ENCODE measurements at places on chromosomes 3 and 15.

GRCh38 chr15:61634837-61635236 lies 405.7 kb upstream of the RORA start:
- no peak for DNase-seq

GRCh38 chr3:101574388-101575112 lies 570 bp downstream of the PCNP start:
- peak; percentile 36 for DNase-seq

GRCh38 chr3:36635731-36636130 lies 128.6 kb downstream of the DCLK3 start:
- DNase-seq, result no peak

DNA sequence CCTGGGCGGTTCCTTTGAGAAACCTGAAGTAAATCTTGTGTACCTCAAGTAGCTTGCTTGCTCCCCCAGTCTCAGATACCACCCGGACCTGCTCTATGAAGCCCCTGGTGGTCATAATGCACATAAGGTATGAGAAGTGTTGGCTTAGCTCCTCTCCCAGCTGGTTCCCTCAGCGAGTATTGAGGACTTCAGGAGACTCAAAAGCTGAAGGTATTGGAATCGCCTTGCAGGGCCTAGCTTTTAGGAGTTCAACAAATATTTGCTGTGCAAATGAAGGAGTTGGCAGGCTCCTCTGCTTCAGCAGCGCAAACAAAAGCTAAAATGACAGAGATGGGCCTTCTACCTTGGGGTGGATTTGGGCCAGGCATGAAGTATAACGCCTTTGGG lies 1.7 kb downstream of the CMTM8 start:
- peak; percentile 38 for DNase-seq

DNA sequence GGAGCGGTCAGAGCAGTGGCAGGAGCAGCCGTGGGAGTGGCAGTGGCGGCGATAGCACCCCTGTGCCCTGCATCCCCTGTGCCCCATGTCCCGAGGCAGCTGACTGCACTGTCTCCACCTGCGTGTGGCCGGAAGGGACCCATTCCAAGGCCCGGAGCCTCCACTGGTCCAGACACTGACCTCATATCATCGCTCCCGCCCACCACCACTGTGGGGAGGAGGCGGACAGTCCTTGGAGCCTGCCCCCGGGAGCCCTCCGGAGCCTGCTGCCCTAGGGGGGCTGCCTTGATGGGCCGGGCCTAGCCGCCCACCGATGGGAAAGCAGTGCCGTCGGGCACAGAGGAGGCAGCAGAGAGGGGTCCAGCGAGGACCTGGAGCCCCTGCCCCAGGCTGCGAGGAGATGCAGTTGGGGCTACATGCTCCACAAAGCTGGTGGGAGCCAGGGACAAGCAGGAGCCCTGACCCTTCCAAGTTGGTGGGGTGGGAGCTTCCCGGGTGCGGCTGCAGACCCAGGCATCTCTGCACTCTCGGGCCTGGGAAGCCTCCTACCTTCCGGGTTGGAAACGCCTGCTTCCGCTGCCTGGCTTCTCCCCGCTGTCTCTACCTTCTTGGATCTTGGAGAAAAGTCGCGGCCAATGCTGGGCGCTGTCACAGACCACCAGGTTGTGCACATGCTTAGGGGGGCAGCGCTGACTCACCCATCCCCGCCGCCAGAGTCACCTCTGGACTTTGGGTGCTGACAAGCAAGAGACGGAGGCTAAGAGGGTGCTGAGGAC lies 283.2 kb upstream of the ROBO1 start:
- DNase-seq, result no peak

GRCh38 chr3:94066506-94067500 lies 3.9 kb downstream of the NSUN3 start:
- DNase-seq, result no peak

- DNase-seq, result no peak
These were observed 37.1 kb upstream of the TSC22D2 start for GRCh38 chr3:150370999-150371398.

DNA sequence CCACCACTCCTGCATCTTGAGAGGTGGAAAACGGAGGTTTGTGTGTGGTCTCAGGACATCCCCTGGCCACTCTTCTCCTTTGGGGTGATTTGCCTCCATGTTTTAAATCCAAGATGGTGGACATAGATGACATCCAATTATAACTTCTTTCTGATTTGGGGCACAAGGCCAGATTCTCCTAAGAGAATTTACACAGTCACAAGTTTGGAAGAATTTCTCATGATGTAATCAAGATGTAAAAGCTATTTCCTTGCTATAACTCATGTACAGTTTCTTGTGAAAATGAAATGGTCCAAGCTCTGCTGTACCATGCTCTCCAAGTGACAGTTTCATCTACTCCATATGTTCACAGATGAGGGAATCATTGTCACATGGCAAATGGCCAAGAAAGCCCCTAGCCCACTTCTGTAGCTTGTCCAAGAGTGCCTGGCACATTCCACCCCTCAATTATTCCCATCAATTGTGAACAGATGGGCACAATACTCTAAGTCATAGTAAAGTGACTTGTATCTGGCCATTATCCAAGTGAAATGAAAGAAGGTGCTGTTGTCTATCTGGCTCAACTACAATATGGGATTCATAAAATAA lies 134.6 kb upstream of the ROPN1 start:
- DNase-seq, result no peak

- no peak for DNase-seq
These were observed 77.4 kb downstream of the SEC22A start for GRCh38 chr3:123279121-123279520.

- DNase-seq, result no peak
These were observed 275.6 kb downstream of the ZNF621 start for GRCh38 chr3:40800343-40800742.

- DNase-seq, result no peak
These were observed 237.7 kb upstream of the WNT5A start for GRCh38 chr3:55724821-55725220.

GRCh38 chr3:195757438-195757770 lies 36.6 kb downstream of the MUC20 start:
- DNase-seq, result no peak

GRCh38 chr3:188361888-188362287 lies 207.9 kb downstream of the LPP start:
- no peak for DNase-seq

GRCh38 chr3:9949115-9949514 lies 3.1 kb downstream of the PRRT3 start:
- no peak for DNase-seq

DNA sequence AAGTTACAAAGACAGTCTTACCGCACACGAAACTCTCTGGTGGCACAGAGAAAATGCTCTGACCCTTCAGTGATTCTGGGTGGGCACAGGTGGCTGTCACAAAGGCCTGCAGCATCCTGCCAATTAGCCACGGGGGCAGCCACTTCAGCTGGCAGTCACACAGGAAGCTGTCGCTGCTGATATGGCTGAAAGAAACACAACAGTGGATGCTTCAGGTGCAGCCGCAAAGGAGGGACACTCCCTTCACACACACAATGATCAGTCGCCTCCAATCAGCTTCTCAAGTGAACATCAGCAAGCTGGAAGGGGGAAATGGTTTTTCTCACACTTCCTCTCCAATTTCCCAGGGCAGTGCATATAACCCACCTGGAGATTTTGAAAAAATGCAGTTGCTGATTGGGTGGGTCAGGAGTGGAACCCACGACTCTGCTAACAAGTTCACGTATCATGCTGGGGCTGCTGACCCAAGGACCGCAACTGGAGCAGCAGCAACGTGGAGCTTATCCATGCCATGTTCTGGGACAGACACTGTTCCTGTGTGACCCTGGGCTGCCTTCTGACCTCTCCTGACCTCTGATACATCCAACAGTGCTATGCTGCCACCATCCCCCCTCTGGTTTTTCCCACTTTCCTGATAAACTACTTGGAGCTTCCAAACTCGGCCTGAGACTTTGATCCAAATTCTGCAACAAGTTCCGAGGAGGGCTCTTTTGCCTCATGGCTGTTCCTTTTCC lies 106.6 kb downstream of the LRIG1 start:
- peak; percentile 43 for DNase-seq

- DNase-seq, result no peak
These were observed 18.3 kb downstream of the LMCD1 start for GRCh38 chr3:8519774-8520448.

GRCh38 chr15:25106209-25106608 lies 151.4 kb downstream of the SNRPN start:
- DNase-seq, result no peak

- DNase-seq, result no peak
These were observed 2.8 kb downstream of the TOP2B start for GRCh38 chr3:25661694-25662437.

- DNase-seq, result no peak
These were observed 65.9 kb downstream of the IGF2BP2 start for GRCh38 chr3:185758912-185759311.

- DNase-seq, result no peak
These were observed 35.5 kb upstream of the TIMP4 start for GRCh38 chr3:12194209-12194608.

GRCh38 chr3:132464066-132464465 lies 46.8 kb downstream of the DNAJC13 start:
- DNase-seq, result no peak

DNA sequence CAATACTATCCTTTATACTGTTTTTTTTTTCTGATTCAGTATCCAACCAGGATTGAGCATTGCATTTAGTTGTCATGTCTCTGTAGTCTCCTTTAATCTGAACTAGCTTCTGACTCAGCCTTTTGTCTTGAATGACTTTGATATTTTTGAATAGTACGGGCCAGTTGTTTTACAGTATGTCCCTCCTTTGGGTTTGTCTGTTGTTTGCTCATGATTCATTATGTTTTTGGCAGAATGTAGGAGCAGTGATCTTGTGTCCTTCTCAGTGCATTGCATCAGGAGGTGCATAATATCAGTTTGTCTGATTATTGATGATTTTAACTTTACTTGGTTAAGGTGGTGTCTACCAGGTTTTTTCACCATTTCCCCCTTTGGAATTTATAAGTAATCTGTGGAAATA lies 20.5 kb downstream of the EXOG start:
- DNase-seq, result no peak

GRCh38 chr15:100764778-100765466 lies 114.7 kb upstream of the ALDH1A3 start:
- no peak for DNase-seq

DNA sequence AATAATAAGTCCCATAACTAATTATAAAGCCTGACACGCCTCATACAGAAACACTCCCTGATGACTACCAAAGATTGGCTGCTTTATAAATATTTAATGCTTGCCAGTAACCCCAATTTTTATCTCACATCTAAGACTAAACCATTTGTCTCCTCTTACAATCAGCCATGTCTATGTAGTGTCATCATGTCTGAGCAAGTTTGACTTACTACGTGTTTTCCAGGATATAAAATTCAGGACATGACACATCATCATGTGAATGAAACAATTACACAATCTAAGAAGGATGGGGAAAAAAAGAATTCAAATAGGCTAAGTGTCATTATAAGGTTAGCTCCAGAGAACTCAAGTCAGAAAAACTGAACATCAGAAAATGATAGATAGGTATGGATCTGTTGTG lies 208.7 kb downstream of the MECOM start:
- DNase-seq, result no peak

DNA sequence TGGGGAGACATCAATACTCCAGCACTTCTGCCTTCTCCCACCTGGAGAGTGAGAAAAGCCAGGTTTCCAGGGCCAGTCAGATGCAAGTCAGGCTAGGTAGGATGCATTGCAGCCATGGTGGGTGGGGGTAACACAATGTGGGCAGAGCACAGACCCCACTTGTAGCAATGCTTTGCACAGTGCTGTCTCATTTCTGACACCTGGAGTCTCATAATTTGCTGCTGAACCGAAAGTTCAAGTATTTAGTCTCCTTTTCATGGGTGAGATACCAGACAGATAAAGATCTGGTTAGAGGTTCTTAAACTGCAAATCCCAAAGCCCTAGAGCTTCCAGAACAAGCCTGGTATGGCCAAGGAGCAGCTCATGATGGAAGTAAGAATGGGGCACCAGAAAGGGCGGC lies 880.3 kb upstream of the CFAP20DC start:
- no peak for DNase-seq

DNA sequence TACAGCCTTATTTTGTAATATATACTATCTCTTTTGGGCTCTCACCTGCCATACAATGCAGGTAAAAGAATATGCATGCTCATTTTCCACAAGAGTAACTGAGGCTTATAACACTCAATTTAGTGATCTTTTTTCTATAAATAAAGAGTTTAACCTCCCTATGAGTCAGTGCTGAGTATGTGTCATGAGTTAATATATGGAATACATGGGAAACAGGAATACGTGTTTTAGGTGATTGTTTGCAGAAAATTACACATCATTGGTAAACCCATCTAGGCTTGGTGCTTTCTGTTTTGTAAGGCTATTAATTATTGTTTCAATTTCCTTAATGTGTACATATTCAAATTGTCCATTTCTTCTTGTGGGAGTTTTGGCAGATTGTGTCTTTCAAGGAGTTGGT lies 411.3 kb downstream of the GRM7 start:
- DNase-seq, result no peak

- DNase-seq, result no peak
These were observed 38.4 kb upstream of the PXYLP1 start for GRCh38 chr3:141193066-141193830.

DNA sequence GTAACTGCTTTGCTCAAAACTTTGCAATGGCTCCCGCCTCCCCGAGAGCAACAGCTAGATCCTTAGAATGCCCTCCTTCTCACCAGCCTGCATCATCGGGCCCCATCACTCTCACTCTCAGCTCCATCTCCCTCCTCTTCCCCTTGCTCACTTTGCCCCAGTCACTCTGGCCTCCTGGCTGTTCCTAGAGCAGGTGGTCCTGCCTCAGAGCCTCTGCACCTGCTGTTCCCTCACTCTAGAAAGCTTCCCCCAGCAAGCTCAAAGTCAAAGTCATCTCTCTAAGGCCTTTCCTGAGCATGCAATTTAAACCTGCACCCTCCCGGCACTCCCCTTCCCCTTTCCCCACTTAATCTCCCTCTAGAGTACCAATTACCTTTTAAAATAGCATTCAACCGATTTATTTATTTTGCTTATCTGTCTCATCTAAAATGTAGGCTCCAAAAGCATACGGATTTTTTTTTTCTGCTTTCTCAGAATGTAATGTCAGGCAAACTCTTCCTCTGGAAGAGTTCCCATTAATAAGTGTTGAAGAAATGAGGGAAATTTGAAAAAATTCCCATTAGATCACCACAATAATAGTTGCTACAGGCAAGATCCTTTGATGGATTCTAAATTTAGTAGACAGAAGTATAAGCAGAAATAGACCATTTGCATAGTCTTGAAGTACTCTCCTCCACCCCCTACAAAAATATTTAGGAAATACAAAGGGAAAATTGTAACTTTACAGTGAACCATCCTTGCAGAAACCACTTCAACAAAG lies 15.9 kb upstream of the HES1 start:
- no peak for DNase-seq

- no peak for DNase-seq
These were observed 226.5 kb upstream of the GAP43 start for GRCh38 chr3:115396801-115397200.

Data from effector CD4-positive, alpha-beta T cell (primary cell).